HS-27A (cell line): ENCODE measurements at places on chromosomes 1 and 21.

DNA sequence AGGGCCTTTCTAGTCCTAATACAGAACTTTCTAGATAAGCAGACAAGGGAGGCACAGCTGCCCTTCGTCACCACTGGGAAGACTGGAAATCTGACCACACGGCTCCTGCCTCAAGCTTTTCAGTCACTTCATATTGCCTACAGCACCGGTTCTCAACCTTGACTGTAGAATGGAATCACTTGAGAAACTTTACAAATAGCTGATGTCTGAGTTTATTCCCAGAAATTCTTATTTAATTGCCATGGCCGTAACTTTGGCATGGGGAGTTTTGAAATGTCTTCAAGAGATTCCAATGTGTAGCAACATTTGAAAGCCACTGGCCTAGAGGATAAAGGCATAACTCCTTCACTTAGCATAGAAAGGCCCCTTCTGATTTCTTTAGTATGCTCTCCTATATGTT, 42.4 kb upstream of the STMN1 start:
- DNase-seq: no peak

- no peak for DNase-seq
These were observed 22.4 kb upstream of the SFPQ start for GRCh38 chr1:35215346-35215745.

DNA sequence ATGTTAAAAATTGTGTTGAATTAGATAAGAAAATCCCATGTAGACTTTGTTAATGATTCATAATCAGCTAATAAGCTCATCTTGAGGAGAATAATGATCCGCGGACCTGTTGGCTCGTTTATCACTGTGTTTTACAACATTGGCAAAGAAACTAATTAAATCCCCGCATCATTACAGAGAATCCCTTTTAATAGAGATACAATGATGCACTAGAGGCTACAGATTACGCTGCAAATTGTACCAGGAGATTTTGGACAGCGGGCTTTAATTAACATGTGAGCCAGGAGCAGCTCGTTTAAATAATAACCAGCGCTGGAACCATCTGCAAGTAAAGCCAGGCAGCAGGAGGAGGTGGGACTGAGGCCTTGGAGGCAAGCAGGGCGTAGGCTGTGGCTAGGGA, 280.3 kb upstream of the POU3F1 start:
- DNase-seq: no peak

- DNase-seq: no peak
These were observed 458.0 kb upstream of the DEPDC1 start for GRCh38 chr1:68954841-68955240.

- no peak for DNase-seq
These were observed 75.4 kb downstream of the DPT start for GRCh38 chr1:168653567-168653966.
